Activated effector memory CD4-positive, alpha-beta T cell treated with Interleukin-2 at 50 U/mL for 16 hours (primary cell): ENCODE measurements at places on chromosomes 7 and 10.

DNA sequence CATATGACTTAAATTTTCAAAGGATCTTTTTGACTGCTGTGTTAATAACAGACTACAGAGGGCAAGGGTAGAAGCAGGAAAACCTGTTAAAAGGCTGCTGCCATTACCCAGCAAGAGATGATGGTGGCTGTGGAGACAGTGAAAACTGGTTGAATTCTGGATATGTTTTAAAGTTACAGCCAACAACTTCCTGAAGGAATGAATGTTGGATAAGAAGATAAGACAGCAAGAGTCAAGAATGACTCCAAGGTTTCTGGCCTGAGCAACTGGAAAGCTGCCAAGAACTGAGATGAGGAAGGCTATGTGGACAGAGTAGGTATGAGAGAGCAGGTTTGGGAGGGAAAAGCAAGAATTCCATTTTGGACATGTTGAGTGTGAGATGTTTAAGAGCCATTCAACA, 19.1 kb downstream of the CNOT4 start:
- DNase-seq = no peak

GRCh38 chr7:42193471-42194129, 43.4 kb downstream of the GLI3 start:
- DNase-seq = no peak

DNA sequence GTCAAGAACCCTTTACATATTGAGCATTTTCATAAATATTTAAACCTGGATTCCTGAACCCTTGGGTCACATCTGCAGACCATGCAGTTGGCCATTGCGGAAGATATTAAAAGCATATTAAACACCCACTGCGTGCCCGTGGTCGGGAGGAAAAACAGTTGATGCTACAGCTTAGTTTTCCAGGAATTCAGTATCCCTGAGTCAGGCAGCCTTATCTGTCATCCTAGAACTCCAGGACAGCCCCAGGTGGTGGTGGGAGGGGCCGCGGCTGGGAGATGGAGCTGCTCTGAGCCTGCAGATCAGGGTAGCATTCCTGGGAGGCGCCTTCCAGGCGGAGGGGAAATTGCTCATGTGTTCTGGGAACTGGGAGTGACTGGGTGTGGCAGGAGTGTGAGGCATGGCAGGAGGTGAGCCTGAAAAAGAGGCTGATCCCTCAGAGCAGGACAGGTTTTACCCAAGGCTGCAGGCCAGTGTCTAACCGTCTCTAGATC, 222.9 kb upstream of the SH2B2 start:
- no peak for DNase-seq

GRCh38 chr10:33871061-33871956, 536.8 kb upstream of the NRP1 start:
- no peak for DNase-seq

GRCh38 chr7:65462148-65462716, 88.6 kb downstream of the ZNF92 start:
- no peak for DNase-seq

DNA sequence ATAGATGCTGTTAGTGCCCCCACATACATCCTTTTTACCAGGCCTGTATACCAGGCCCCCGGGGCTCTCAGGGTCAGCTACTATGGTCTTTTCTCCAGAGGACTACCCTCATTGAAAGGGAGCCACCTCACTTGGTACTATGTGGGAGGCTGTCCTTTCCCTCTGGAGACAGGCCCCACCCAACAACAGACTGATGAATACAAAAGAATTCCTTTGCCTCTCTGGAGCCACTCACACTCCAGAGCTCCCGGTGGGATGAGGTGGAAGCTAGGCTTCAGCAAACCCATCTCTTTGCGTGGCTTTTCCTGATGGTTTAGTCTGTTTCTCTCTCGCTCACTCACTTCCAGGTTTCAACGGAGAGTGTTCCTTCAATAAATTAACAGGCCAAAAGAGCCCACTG, 30.3 kb downstream of the ANKMY2 start:
- no peak for DNase-seq

DNA sequence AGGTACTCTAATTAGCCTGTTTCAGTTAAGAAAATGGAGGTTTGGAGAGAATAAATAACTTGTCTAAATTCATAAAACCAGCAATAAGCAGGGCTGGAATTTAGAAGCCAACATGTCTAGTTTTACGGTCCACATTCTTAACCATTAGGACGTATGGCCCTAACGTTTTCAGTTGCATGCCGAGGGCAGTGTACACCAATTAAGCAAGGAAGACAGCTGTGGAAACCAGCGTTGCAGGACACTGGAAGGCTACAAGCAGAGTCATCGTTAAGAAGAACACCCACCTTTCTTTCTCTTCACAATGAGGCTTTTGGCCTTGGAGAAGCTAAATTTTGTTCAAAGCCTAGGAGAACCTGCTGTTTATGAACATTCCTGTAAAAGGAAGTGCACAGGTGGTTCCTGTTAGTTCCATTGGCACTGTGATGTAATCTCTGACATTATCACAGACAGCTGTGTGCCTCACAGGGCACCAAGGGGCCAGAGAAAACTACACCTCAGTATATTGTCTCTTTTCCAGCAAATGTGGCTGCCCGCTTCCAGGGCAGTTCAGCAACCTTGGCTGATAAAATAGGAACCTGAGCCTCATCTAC, 21.0 kb downstream of the MPP7 start:
- DNase-seq = no peak

GRCh38 chr10:50554995-50555568, 68.7 kb downstream of the SGMS1 start:
- DNase-seq = no peak

- no peak for DNase-seq
Observed at GRCh38 chr7:151310578-151310977, 31.0 kb upstream of the NUB1 start.

DNA sequence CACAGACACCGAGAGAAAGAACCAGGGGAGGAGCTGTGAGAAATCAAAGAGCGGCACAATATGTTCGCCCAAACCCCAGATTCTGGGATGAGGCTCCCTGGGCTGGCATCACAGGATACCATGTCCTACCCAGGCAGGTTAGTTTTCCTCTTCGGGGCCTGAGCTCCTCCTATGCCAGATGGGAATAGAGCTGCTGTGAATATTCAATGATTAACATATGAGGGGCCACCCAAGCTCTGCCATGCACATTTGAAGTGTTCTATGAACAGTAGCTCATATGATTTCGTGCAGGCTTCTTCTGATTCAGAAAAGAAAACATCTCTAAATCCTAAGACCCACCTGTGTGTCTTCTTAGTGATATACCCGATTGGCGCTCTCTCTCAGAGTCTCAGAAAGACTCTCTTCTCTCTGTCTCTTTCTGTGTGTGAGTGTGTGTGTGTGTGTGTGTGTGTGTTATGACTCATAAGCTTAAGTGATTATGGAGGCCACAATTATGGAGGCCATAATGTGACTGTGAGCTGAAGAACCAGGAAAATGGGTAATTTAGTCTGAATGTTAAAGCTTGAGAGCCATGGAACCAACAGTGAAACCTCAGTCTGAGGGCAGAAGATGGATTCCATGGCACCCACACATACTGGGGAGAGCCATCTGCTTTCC, 220.5 kb downstream of the KLF6 start:
- DNase-seq = no peak

- no peak for DNase-seq
Observed at GRCh38 chr7:134388336-134389019, 70.4 kb downstream of the AKR1B1 start.

DNA sequence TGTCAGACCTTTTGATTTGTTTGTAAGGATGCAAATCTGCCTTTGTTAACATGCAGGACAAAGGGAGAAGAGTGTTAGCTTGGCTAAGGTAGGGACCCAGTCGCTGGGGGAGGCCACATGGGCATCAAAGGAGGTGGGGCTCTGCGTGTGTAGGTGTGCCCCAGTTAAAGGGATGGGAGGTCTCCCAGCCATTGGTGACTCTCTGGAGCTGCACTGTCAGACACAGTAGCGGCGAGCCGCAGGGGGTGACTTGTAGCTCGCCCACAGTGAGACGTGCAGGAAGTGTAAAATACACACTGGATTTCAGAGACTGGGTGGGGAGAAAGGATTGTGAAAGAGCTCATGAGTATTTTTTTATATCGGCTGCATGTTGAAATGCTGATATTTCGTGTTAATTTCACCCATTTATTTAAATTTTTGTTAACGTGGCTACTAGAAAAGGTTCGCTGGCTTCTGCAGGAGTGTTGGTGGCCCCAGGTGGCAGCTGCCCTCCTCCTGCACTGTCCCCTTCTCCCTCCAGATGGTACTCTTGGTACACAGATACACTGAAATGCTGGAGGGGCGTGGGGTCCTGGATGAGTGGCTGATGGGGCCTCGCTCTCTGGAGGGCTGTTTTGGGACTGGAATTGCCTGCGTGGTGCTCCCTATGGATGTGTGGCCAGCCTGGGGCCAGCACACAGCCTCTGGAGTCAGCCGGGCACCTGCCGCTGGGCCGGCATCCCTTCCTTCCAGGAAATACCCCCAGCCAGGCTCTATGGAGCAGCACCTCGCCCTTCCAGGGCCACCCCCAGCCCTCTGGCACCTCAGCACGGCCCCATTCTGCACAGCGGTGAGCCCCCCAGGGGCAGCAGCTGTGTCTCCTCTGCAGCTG, 59.2 kb downstream of the LHPP start:
- DNase-seq = no peak

- DNase-seq = no peak
Observed at GRCh38 chr10:75405598-75406461, 4.3 kb upstream of the ZNF503 start.

DNA sequence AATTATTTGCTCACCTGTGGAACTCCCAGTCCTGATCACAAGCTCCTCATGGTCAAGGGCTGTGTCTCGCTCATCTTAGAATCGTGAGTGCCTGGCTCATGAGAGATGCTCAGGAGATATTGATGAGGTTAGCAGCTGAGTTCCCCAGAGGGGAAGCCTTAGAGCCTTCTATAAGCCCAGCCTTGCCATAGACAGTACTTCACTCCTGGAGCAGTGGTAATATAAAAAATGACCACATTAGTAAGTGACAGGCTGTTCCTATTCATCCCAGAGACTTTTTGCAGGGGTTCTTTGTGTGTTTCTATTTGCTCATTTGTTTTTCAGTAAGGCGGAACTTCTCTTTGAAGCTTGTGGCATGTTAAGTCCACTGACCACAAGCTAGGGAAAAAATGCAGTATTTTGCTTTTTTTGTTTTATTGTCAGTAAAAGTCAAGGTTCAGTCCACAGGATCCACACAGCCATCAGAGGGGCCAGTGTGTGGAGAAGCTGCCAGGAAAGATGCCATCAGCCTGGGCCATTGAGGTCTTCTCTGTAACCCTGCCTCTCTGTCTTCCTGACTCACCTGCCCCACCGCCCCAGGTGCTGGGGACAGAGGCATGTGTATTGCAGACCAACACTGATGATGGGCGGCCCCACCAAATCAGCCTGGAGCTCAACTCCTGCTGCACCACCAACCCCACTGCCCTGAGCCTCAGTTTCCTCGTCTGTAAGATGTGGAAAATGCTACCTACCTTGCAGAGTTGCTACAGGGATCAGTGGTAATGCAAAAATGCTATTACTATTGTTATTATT, 36.4 kb upstream of the JCAD start:
- DNase-seq = no peak

DNA sequence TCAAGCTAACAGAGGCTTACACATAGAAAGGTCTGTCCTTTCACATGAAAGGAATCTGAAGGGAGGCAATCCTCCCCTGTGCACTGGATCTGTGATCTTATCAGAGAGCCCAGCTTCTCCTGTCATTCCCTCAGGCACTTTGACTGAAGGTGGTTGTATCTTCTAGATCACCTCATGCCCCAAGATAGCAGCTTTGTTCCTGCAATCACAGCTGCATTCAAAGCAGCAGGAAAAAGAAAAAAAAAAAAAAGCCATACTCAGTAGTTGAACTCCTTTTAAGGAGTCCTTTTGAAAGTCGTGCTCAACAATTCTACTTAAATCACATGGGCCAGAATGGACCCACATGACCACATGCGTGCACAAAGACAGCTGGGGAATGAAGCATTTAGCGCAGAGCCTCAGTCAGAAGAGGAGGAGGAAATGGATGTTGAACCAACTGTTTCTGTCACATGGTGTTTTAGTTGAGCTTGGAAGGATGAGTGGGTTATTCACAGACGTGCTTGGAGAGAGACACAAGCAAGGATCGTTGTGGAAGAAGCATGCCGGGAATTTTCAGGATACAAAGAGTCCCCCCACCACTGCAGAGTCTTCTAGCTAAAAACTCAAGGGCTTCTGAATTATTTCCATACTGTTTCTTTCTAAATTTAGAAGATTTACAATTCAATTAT, 13.0 kb upstream of the PFKP start:
- no peak for DNase-seq

DNA sequence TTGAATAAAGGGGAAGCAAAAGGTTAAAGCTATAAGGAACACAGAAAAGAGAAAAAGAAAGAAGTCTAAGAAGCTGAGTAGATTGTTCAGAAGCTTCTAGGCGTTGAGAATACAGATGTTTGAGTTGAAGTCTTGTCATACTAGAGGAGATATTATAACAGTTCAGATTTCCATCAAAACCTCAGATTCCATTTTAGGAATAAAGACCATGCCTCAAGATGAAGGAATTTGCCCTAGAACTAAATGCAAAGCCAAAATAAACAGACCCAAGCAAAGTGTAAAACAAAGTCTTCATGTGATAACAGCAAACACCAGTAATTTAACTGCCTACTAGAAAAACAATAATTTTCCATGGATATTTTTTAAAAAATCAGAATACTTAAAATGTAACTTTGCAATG, 476.5 kb upstream of the POT1 start:
- DNase-seq = no peak

DNA sequence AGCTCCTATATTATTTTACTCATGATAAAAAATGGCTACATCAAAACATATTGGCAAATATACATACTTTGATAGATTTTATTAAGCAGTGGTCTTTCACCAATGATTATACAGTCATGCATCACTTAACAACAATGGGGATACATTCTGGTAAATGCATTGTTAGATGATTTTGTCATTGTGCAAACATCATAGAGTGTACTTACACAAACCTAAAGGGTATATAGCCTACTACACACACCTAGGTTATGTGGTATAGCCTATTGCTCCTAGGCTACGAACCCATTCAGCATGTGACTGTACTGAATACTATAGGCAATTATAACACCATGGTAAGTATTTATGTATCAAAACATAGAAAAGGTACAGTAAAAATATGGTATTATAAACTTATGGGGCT, 98.9 kb upstream of the IL6 start:
- DNase-seq = no peak

GRCh38 chr10:88592906-88593305, 6.3 kb downstream of the LIPJ start:
- DNase-seq = no peak

DNA sequence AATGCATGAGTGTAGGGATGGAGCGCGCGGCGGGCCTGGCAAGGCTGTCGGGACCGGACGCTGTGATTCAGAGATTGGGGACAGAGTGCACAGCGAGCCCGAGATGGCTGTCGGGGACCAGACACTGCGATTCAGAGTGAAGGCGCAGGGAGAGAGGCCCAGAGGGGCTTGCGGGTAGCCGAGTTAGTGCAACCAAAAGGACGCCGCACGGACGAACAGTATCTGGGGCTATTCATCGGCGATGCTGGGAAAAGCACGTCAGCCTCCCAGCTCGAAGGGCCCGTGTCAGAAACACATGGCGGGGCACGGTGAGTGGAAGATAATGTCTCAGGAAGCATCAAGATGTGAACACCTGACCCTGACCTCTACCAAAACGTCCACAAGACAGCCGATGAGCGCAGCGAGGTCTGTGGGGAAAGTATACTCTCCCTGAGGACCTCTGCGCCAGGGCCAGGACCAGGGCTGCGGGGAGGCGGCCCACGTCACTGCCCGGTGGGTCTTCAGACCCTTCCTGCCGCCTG, 215.8 kb downstream of the ZMYND11 start:
- DNase-seq = no peak
